GM12891 (cell line): ENCODE measurements at places on chromosomes 16 and 17.

GRCh38 chr16:5447734-5448133, 350.1 kb upstream of the EEF2KMT start:
- no peak for DNase-seq

DNA sequence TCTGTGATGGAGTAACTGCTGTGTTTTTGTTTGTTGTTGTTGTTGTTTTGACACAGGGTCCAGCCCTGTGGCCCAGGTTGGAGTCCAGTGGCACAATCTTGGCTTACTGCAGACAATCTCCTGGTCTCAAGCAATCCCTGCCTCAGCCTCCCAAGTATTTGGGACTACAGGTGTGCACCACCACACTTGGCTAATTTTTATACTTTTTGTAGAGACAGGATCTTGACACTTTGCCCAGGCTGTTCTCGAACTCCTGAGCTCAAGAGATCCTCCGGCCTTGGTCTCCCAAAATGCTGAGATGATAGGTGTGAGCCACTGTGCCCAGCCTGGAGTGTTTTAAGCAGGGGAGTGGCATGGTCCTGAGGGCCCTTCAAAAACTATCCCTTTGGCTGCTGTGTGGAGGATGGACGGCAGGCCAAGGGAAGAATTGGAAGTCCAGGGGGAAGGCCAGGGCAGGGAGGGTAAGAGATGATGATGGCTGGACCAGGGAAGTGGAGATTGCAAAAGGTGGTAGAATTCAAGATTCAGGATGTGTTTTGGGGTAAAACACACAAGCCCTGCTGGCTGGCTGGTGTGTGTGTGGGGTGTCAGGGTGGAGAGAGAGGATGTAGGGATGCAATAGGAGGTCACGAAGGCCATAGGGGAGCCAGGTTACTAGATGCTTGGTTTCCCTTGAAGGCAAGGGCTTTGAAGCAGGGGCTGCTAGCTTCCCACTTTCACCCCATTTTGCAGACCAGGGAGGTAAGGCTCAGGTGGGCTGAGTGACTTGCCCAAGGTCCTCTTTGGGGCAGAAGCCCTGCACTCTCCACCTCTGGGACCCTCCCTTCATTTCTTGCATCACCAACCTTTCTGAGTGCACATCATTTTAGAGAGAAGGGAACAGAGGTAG, 18.8 kb upstream of the PLLP start:
- no peak for DNase-seq

DNA sequence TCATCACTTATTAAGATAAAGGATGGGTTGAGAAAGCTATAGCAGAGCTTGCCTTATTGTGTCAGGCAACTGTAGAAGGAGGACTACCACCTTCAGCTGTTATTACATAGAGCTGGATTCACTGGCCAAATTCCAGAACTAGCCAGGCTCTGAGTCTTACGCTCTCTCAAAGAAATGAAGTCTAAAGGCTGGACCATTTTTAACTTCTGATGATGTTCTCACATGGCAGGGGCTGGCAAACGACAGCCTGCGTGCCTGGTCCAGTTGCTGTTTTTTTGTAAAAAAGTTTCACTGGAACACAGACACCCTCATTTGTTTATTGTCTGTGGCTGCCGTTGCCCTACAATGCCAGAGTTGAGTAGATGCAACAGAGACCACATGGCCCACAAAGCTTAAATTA, 21.2 kb downstream of the TRAF4 start:
- DNase-seq = no peak

GRCh38 chr16:66364117-66364958, 2.2 kb upstream of the CDH5 start:
- DNase-seq = no peak

- no peak for DNase-seq
Measured at GRCh38 chr16:75322740-75323139, 71.3 kb upstream of the BCAR1 start.

GRCh38 chr16:85018529-85019236, 7.3 kb upstream of the ZDHHC7 start:
- DNase-seq = no peak

GRCh38 chr16:3282103-3282729, 1.1 kb upstream of the ZNF263 start:
- no peak for DNase-seq

GRCh38 chr17:69637446-69638156, 223.1 kb downstream of the MAP2K6 start:
- no peak for DNase-seq

- DNase-seq = no peak
Measured at GRCh38 chr17:38891441-38891840, 21.6 kb downstream of the LASP1 start.

- no peak for DNase-seq
Measured at GRCh38 chr17:80168371-80168770, 1.5 kb upstream of the CARD14 start.

DNA sequence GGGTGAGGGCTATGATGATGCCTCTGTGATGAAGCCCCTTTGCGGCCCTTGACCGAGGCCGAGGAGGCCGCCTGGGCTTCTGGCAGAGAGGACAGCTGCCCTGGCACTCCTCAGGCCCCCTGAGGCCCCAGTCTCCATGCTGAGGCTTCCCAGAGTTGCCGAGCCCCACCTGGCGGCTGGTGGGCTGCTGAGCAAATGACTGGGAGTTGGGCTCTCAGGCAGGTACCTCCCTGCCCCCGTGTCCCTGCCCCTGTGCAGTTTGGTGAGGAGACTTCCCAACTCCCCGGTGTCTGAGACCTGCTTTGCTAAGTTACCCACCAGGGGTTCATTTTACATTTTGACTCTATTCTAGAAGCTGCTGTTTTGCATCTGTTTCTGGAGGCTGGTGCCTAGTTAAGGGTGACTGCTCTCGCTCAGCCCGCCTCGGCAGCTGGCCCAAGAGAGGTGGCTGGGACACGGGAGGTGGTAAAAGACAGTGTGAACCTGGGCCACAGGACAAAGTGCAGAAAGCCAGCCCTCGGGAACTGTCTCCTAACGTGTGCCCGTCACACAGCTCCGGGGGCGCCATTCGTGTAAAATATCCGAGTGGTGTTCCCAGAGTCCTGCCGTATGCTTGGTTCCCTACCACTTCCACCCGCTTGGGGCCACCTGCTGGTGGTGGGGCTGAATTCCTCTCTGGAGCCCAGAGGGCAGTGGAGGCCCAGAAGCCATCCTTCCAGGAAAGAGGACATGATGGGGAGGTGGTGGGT, 134.5 kb downstream of the RAB11FIP4 start:
- DNase-seq = peak; percentile 62

DNA sequence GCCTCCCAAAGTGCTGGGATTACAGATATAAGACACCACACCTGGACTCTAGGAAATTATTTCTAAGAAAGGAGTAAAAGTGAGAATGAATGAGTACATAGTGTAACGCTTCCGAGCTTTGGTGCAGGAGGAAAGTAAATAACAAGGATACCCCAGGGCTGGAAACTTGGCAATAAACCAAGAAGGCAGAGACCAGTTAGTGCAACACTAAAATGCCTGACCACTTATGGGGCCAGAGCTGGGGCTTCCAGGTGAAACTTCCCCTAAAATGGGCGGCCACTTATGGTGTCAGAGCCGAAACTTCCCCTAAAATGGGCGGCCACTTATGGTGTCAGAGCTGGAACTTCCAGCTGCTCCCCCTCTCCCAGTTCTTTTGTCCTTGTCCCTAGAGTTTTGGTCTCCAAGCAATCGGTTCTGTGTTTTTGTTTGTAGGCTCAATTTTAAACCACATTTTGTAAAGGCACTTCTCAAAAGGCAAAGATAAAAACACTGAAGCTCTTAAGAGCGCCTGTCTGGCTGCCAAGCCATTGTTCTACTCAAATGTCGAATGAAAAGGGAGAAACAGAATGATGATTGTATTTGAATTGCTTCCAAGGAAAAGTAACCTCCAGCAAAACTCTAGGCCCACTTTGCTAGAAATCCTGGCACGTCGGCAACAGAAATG, 63.9 kb downstream of the NXN start:
- no peak for DNase-seq

DNA sequence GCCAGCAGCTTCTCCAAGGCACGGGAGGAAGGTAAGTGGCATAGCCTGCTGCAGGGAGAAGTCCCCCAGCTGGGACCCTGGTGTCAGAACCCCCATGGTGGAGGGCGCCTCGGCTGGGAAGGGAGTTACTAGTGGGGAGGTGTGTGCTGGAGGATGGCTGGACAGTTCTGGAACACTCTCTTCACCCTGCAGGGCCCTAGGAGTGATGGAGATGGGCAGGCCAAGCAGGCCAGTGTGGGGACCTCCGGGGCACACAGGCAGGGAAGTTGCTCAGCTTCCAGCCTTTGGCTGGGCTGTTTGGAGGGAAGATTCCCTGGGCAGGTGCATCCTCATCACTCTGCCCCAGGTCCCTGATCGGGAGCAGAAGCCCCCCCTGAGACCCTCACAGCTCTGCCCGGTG, 696 bp downstream of the C17orf99 start:
- DNase-seq = no peak

GRCh38 chr17:76027159-76027839, at the start of gene EVPL:
TSS of gene EVPL (minus strand) at chr17:76027306. CDS start at chr17:76027198, 108 bp downstream.
- no peak for DNase-seq

DNA sequence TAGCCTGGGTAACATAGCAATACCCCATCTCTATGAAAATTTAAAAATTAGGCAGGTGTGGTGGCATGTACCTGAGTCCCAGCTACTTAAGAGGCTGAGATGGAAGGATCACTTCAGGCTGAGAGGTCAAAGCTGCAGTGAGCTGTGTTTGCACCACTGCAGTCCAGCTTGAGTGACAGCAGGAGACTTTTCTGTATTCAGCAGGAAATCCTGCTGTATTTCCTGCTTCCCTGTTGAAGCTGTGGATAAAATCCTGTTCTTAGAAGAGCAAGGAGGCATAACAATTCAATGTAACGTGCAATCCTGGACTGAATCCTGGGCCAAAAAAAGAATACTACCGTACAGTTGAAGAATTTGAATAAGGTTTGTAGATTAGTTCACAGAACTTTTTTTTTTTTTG, 62.2 kb downstream of the FBXL20 start:
- no peak for DNase-seq

- no peak for DNase-seq
Measured at GRCh38 chr16:84218176-84218823, 21.5 kb downstream of the KCNG4 start.

- DNase-seq = no peak
Measured at GRCh38 chr17:77772899-77773358, 185.6 kb upstream of the TNRC6C start.

- no peak for DNase-seq
Measured at GRCh38 chr16:15950161-15950854, 892 bp downstream of the ABCC1 start.

DNA sequence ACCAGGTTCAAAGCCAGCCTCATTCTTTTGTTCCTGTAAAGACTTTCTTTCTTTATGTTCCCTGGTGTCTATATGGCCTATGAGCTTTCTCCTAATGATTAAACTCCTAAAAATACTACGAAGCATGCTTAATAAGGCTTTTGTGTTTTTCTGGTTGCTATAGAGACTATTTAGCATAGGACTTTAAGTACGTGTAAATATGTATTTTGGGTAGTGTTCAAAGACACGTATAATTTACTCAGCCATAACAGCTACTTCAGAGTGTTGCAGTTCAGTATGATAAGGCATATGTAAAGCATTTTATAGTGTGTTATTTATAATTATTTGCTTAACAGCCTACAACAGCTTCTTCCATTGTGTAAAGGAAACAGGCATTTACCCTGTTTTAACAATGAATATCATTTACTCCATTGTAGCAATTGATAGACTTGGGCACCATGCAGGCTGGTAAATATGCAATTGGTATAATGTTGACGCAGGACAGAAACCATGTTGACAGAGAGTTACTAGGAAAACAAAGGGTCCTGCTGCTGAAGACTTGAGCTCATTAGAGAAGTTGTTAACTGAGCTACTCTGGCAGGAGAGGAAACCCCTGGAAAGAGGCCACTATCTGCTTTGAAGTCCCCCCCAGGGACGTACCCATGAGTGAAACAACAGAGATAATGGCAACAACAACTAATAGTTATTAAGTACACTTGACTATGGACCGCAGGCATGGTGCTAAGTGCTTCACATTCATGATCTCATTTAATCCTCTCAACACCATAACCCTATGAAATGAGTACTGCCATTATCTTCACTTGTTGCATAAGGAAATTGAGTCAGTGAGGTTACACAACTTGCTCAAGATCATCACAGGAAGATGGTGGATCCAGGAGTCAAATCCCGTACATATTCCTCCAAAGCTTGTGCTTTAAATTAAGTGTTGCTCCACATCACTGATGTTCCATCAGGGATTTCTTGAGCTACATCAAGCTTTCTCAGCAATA, 342.2 kb upstream of the DYNLRB2 start:
- DNase-seq = no peak

- DNase-seq = no peak
Measured at GRCh38 chr16:66293207-66293735, 73.2 kb upstream of the CDH5 start.
